ENCODE measurements at places on chromosomes 5 and 9. TPM values are rescaled to one million over a fixed set of nuclear protein-coding genes. Genes with fewer than 3 reads are reported as not detected.

TPPP gene
- polyA plus RNA-seq, result 12.2 TPM

PCDHB6 gene
- polyA plus RNA-seq, result 0.34 TPM

DNA sequence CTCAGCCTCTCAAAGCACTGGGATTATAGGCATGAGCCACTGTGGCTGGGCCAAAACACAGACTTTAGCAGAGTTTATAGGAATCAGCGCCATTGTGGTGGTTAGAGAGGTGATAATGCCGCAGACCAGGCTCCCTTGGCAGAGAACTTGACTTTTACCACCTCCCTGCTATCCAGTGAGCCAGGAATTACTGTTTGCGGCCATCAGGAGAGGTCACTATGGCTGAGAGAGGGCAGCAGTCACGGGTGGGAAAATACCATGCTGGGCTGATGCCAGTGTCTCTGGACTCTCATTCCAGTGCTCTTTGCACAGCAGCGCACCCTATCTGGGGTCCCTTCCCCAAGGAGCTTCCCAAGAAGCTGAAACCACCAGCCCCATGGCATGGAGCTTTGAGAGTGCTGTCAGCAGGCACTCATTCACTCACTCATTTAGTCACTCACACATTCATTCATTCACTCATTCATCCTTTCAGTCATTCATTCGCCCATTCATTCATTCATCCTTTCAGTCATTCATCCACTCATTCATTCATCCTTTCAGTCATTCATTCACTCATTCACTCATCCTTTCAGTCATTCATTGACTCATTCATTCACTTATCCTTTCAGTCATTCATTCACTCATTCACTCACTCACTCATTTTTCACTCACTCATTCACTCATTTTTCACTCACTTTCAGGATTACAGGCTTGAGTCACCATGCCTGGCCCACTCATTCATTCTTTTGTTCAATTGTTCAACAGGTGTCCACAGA is 27.3 kb upstream of the RNU6ATAC start:
- DNase-seq, result peak; percentile 4

DNA sequence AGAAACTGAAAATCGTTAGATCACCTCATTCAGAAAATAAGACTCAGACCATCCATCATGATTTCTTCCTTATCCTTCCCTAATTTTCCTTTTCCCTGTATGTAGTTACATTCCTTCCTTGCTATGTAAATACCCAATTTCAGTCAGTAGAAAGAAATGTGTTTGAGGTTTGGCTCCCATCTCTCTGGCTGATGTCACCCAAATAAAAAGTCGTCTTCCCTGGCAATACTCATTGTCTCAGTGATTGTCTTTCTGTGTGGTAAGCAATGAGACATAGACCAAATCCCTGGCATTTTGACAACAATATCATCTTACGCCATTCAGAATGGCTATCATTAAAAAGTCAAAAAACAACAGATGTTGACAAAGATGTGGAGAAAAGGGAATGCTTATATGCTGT is 303.9 kb upstream of the EDIL3 start:
- DNase-seq, result no peak

- DNase-seq, result peak; percentile 55
Measured at GRCh38 chr9:87086221-87086818, 139.0 kb upstream of the GAS1 start.

GRCh38 chr5:90793183-90793582 is 234.6 kb downstream of the ADGRV1 start:
- DNase-seq, result no peak

- no peak for DNase-seq
Measured at GRCh38 chr5:50967009-50967562, 300.6 kb downstream of the PARP8 start.

DNA sequence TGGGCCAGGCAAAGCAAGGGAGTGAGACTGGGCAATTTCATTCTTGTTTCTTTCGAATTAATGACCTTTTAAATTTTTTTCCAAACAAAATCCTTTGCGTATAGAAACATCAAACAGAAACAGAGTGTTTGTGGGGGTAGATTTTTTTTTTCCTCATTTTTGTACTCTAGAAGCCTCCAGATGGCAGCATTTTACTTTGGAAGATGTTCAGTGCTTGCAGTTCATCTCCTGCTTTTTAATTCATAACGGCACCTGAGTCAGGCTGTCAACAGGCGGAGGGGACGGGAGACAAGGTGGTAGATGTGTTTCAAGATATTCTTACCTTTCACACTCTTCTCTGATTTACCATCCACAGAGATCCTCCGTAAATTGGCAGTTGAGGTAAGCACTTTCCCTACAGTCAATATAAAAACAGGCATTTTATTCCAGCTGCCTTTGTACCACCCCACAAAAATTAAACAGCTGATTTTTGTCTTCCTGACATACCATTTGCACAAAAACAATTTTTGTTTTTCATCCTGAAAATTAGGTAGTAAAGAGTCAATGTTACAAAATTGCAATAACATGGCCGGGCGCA is 99.5 kb upstream of the FBXL17 start:
- no peak for DNase-seq

DNA sequence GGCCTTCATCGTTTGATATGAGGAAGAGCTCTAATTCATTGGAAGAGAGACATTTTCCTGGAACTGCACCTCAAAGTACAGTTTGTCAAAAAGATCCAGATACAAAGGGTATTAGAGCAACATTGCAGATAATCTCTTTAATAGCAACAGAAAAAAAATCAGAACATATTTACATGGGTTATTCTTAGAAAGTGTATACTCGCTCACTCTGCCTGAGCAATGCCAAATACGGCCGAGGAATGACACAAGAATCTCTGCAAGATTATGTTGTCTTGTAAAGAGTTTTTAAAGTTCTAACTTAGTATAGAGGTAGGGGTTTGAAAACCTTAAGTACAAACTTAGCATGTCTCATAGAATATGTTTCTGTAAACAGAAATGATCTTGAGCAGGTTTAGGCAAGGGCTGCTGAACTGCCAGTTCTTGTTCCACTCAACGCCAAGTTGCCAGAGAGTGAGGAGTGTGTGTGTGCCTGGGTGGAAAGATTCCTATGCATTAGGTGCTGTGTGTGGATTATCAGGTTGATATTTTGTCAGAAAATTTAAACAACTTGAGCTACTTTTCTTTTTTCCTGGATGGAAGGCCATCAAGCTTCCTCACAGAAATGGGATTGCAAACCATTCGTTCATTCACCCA is 41.8 kb upstream of the ERCC6L2 start:
- DNase-seq, result no peak

All from right cardiac atrium (tissue), 5 donors.